ENCODE measurements at places on chromosomes 6 and 20.
A peak's percentile ranks its signal among the peaks of the same experiment; 100 is the strongest.

DNA sequence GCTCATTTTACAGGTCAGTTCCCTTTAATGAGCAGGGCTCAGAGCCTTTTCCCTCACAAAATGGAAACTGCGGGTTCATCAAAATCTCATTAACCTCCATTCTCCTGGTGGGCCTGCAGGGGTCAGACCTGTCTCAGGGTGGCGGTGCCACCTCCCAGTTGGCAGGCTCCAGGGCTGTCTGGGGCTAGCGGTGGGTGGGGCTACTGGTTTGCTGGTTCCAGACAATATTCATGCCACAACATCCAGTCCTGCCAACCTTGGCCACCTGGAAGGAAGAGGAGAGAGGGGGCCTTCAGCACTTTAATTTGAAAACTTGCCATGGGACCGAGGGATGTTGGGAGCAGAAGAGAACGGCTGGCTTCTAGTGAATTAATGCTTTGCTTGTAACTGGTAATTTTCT, 41.9 kb upstream of the CTNNBL1 start:
- DNase-seq, result no peak

- DNase-seq, result no peak
These were observed 98.0 kb upstream of the TMEM30A start for GRCh38 chr6:75382634-75382900.

DNA sequence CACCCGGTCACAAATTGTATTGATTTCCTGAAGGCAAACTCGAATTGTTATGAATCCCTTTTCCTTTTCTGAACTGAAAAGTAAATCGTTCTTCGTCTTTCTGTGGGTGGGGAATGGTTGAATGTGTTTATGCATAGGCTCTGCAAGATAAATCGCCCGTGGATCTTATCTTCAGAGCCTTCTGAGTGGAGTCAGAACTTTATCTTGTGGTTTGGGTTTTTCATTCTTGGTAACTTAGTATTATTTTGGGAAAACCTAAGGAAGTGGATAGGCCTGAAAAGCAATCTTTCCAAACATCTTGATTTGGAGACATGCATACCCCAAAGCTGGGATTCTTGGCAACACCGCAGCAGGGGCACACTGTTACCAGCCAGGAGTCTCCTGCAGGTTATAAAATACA, 122.4 kb downstream of the MAP3K7 start:
- no peak for DNase-seq

DNA sequence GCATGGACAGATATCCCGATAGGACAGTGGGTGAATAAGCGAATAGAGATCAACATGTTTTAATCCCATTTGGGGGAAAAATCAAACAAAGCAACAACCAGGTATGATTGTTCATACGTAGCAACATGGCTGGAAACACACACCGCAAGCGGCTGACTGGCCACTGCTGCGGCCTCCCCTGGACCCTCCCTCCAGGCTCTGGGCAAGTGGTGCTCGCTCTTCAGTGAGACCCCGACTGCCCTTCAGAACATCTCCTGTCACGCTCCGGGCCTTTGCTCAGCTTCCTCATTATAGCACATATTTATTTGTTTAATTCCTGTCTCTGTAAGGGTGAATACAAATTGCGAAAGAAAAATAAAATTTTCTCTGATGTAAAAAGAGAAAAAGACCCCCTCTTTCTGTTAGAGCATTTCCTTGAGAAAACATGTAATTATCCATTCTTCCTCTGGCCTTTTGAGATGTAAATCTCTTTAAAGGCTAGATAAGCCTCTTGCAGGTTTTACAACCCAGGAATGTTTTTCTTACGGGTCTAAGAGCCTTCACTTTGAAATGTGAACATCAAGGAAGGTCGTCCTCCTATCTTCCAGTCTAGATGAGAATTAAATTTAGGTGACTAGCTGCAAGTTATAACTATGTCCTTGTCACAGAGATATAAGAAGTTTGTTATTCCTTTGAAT, 11.0 kb upstream of the FAM210B start:
- no peak for DNase-seq

DNA sequence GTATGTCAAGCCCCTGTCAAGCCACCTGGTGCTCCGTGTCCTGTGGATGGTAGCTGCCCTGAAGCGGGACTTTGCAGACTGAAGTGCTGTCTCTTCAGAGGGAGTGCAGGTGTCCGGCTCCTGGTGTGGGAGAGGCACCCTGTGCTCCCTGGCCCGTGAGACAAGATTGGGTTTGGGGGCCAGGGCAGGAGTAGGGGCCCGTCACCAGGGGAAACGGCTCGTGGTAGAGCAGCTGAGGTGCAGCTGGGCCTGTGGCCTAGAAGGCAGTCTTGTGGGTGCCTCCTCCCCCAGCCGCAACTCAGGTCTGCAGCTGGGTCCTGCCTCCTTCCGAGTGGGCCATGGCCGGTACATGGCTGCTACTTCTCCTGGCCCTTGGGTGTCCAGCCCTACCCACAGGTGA, at the start of gene PTCRA:
PTCRA (plus strand) TSS at position 322 of the 400 bp plus-strand sequence; CDS start at position 339, 17 bp downstream.
- DNase-seq, result no peak

GRCh38 chr6:37990762-37991525, 171.4 kb downstream of the ZFAND3 start:
- no peak for DNase-seq

- DNase-seq, result peak; percentile 28
These were observed 233.8 kb downstream of the LRFN2 start for GRCh38 chr6:40353197-40353966.

GRCh38 chr6:169723200-169723909, 945 bp downstream of the PHF10 start:
- DNase-seq, result peak; percentile 87

DNA sequence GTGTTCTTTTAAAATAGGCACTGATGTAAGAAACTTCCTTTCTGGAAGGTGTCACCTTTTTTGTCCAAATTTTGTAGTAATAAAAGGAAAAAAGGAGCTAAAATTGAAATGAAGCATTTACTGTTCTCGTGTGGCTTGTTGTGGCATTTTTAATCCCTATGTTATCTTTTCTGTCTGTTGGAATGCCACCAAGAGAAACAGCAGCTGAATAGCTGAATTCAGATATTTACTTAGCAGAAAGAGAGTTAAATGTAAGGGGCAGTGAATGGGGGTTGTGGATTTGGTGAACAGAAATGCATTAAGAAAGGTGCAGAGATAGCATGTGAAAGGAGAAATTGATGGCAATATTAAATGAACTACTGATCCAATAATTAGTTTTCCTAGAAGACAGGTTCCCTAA, 573.6 kb upstream of the EPHA7 start:
- DNase-seq, result no peak

DNA sequence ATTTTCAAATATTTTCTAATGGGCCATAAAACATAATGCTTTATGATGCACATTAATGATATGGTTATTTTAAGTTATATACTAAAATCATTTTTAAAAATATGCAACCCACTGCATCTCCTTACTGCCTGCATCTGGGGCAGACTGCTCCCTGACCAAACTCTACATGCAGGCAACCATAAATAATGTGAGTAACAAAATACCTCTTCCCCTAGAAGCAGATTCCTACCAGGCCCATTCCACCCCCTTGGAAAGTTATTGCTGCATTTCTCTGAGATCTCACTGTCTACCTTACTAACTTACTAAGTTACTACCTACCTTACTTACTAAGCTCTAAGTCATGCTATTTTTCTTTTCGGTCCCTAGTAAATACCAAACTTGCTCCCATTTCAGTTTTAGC, 71.8 kb downstream of the ATG5 start:
- DNase-seq, result no peak

DNA sequence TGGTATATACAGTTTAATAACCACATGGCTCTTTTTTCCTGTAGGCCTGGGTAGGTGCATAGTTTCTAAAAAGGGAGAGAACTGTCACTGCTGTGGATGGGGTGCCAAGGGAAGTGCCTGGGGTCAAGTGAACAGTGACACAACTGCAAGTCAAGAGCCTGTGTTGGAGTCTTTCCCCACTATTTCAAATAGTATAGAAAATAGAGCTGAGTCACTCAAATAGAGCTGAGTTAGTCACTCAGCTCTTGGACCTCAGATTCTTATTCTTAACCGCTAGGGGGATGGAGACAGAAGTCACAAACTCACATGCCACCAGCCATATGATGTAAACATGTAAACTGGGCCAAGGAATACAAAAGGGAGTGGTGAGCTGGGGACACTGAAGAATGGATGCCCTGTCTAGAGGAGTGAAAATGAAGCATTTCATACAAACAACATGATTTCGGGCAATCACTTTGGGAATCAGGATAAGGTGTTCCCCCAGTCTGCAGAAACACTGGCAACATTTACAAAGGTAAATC, 2.1 kb downstream of the NQO2 start:
- no peak for DNase-seq

DNA sequence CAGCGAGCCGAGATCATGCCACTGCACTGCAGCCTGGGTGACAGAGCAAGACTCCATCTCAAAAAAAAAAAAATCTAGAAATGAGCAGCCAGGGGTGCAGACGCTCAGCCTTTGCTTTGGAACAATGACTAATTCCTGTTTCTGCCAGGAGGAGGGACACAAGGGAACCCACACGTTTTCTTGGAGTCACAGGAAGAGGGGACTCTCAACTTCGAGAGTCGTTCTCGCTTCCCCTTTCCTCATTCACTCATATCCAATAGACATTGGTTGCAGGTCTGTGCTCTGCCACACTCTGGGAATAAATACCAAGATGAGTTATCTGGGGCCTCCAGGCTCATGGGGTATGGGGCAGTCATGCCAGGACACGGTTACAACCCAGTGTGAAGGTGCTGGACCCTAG, 91.5 kb upstream of the RREB1 start:
- no peak for DNase-seq

GRCh38 chr6:142913036-142913510, 31.9 kb downstream of the HIVEP2 start:
- no peak for DNase-seq

GRCh38 chr6:42306439-42307140, 88.9 kb upstream of the MRPS10 start:
- no peak for DNase-seq

GRCh38 chr6:166908811-166909210, 47.5 kb downstream of the RNASET2 start:
- no peak for DNase-seq

DNA sequence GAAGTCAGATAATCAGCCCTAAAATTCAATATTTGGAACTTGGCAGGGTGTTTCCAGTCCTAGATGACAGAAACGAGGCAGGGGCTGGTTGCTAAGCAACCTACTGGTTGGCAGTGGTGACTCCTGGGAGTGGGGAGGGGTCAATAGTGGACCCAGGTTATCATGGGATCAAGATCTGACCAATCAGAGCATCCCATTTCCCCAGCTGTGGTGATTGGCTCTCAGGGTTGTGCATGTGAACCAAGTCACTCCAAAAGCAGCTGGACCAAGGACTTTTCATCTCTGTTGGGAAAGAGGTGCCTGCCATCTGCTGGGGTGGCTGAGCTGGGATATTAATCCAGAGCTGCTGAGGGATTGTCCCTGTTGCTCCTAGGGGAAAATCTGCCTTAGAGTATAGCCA, 253.4 kb downstream of the PREX1 start:
- DNase-seq, result no peak

DNA sequence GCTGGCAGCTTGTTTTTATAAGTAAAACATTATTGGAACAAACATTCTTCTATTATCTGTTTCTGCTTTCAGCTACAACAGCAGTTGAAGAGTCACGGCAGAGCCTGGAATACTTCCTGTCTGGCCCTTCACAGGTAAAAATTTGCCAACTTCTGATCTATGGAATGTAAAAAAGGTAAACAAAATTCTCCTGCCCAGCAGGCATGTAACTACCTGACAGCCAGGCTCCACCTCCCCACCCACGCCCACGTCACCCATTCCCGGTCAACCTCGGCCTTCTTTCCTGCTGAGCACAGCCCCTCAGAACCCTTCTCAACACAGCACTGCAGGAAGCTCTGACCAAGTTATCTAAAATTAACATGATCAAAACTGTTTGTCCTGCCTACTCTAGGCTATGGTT, 166.0 kb downstream of the DLL1 start:
- DNase-seq, result peak; percentile 34
